OCI-M1 (cell line): ENCODE measurements at places on chromosomes 16 and 17.
A peak's percentile ranks its signal among the peaks of the same experiment; 100 is the strongest.

DNA sequence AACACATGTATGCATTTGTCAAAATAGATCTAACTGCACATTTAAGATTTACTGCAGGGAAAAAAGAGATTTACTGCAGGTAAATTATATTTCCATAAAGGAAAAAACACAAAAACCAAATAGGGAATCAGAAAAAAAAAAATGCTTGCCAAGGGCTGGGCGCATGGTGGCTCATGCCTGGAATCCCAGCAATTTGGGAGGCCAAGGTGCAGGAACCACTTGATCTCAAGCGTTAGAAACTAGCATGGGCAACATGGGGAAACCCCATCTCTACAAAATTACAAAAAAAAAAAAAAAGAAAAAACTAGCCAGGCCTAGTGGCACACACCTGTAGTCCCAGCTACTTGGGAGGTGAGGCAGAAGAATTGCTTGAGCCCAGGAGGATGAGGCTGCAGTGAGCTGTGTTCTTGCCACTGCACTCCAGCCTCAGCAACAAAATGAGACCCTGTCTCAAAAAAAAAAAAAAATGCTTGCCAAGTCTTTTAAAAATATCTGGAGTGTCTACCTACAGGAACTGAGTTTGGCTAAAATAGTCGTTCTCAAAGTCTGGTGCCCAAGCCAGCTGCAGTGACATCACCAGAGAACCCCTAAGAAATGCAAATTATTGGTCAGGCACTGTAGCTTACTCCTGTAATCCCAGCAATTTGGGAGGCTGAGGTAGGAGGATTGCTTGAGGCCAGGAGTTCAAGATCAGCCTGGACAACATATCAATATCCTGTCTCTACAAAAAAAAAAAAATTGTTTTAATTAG lies 17.5 kb downstream of the TRIM25 start:
- DNase-seq, result no peak

GRCh38 chr16:64679976-64680690 lies 441.7 kb downstream of the CDH11 start:
- no peak for DNase-seq

DNA sequence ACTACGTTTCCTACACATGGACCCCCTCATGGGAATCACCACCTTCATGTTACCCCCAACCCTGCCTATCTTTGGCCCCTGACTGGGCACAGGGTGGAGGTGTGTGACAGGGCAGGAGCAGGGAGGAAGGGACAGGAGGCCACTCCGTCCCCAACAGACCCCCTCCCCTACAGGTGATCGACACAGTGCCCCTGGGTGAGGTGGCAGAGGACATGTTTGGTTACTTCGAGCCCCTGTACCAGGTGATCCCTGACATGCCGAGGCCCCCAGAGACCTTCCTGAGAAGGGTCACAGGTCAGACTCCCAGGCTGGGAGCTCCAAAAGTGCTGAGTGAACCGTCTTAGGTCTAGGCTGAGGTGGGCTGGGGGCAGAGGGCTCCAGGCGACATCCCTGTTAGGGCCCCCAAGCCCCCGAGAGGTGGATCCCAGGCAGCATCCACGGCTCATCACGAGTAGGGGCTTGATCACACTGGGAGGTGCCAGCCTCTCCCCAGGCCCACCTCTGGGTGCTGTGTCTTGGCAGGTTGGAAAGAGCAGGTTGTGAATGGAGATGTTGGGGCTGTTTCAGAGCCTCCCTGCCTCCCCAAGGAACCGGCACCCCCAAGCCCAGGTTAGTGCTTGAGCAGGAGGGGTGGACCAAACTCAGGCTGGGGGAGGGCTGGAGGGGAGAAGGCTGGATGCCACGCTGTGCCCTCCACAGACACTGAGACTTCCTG lies 1.5 kb downstream of the ACBD4 start:
- no peak for DNase-seq

- peak; percentile 58 for DNase-seq
These were observed 17.2 kb downstream of the PRKCB start for GRCh38 chr16:23852794-23853562.

DNA sequence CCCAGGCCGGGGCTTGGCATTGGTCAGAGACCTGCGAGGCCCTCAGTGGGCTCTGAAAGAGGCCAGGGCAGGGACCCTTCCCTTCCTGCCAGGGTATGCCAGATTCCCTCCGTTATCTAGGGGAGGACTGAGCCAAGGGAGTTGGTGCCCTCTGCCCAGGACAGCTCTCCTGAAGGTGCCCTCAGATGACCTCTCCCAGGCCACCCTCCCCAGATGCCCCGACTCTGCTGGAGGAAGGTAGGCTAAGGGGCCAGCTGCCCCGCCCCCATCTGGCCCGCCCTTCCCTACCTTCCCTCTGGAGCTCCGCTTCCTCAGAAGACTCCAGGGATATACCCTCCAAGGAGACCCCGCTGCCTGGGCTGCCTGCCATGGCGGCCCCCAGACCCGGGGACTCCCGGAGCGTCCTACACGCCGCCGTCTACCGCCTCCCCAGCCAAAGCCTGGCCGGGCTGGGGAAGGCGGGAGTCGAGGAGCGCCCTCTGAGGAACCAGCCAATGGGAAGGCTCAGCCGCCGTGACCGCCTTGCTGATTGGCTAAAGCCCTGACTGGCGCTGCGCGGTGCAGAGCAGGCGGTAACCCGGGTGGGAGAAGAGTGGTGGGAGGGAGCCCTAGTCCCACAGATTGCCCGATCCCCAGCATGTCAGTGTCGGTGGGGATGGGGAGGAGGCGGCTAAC lies 7.0 kb downstream of the MPP2 start:
- DNase-seq, result peak; percentile 89

- no peak for DNase-seq
These were observed 38.4 kb downstream of the TOM1L2 start for GRCh38 chr17:17933775-17934174.

GRCh38 chr17:73304971-73305812 lies 6.6 kb downstream of the CDC42EP4 start:
- peak; percentile 81 for DNase-seq

DNA sequence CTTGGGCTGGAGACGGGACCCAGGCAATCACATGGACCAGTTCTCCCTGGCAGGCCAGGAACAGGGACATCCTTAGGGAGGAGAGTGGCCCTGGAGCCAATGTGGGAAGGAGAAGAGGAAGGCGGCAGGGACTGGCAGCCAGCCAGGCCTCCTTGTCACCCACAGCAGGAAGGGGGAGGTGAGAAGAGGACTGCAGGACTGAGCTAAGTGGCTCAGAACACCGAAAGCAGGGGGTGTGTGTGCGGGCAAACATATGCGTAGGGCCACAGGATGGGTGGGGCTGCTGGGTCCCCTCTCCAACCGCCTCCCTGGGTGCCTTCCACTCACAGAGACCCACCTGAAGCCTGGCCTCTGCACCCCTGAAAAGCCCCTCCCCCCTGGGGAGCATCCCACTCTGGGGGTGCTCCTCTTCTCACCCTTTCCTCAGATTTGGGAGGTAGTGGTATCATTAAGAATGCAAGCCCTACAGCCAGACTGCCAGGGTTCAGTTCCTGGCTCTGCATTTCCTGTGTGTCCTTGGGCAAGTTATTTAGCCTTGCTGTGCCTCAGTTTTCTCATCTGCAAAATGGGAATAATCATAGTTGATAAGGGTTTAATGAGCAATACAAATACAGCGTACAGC lies 8.1 kb downstream of the PNMT start:
- DNase-seq, result peak; percentile 37

DNA sequence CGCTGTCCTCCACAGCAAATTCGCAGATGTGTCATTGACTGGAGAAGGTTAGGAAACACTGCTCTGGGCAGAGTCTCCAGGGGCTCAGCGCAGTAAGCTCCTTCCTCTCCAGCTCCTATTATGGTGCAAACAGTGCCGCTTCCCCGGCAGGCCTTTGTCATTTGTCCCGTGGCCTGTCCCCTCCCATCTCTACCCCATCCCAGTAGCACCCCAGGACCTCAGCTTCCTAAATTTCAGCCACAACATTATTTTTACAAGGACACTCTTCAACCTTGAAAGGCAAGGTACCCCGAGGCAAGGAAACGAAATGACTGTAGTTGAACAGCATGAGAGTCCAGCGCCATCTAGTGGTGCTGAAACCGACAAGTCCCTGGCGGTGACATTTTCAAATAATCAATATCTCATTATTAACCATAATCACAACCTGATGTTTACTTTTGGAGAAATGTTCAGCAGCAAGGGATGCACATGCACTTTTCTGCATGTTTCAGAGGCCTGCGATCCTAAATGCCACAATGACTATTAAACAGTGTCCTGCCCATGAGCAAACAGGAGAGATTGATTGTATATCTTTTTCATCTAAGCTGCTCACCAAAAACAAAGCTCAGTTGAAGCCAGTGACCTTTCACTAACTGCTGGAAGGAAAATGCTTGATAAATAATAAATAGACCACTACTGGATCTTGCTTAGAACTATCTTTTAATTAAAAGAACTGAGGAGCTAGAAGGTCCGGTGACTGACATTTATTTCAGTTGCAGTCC lies 16.5 kb downstream of the MRPS23 start:
- peak; percentile 80 for DNase-seq

GRCh38 chr16:81266680-81267095 lies 28.2 kb downstream of the BCO1 start:
- peak; percentile 13 for DNase-seq

DNA sequence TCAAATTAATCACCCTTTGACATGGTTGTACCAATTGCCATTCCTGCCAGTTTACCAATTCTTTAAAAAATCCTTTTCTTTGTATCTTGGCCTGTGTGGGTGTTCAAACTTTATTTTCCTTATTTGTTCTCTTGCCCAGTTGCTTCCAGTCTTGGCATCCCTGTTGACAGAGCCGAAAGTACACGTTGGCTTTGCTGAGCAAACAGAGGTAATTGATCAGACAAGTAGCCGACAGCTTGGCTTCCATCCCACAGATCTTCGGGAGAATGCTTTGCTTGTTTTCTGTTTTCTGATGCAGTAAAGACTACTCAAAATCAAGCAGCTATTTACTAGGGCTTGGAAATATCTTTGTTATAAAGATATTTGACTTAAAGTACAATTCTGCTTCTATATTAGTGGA lies 506.8 kb upstream of the SALL1 start:
- DNase-seq, result no peak

- peak; percentile 78 for DNase-seq
These were observed at the start of the genes ARSG and SLC16A6 for GRCh38 chr17:68290955-68291835. ARSG (plus strand) TSS chr17:68291495; CDS start chr17:68307494, 15,999 bp downstream. SLC16A6 (minus strand) TSS chr17:68291127; CDS start chr17:68278320, 12,807 bp downstream.

DNA sequence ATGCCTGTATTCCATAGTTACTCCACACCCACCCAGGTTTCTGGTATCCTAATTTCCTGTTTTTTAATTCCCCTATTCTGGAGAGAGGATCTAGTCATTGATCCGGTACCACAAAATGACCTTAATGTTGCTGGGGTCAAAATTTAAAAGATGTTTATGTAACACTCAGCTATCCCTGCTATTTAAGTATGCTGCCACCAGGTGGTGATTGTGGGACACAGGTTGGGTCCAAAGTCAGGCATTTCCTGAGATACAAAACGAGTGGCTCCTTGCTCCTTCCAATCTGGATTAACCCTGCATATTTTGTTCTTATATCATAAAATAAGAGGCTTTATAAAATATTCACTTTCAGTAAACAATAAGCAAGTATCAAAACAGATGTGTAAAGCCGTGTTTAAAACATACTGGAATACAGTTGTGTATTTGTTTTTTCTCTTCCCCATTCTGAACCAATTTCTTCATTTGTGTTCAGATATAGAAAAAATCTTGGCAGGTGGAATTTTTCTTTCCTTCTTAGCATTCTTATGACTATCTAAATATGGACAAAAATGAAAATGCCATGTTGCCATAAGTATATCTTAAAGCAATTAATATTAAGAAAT lies 16.3 kb downstream of the HS3ST4 start:
- DNase-seq, result peak; percentile 37

DNA sequence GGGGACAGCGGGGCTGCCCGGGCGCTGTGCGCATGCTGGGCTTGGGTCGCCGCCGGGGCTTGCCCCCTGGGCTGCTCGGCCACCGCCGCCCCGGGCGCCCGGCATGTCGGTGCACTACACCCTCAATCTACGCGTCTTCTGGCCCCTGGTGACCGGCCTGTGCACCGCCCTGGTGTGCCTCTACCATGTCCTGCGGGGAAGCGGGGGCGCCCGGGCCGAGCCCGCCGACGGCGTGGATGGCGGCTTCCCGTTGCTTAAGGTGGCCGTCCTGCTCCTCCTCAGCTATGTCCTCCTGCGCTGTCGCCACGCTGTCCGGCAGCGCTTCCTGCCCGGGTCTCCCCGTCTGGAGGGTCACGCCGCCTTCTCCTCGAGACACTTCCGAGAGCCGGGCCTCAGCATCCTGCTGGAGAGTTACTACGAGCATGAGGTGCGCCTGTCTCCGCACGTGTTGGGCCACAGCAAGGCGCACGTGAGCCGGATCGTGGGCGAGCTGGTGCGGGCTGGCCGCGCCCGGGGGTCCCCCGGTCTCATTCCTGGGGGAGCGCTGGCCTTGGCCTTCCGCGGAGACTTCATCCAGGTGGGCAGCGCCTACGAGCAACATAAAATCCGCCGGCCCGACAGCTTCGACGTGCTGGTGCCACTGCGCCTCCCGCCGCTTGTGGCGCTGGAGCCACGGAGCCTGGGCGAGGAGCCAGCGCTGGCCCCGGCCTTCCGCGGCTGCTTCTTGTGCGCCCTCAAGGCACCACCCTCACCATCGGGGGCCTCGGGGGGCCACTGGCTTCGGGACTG lies 789 bp downstream of the ITPRIPL2 start:
- no peak for DNase-seq

- no peak for DNase-seq
These were observed 4.5 kb downstream of the TTYH2 start for GRCh38 chr17:74217888-74218287.

DNA sequence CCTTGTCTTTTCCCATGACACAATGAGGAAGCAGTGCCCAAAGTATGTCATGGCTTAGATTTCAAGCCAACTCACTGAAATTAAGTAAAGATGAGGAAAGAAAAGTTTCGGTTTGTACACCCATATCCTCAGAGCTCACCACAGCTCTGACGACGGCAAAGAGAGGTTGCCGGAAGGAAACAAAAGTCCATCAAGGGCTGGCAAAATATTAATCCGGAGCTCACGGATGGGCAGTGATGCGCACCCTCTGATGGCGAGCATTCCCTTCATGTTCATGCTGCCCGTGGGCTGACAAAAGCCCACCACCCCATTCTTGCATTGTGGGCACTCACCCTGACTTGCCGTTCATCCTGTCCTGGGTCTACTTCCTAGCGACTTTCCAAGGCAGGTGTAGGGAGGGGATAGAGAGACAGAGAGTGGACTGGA lies 103.1 kb downstream of the SOX9 start:
- no peak for DNase-seq

GRCh38 chr16:68046106-68046505 lies 23.0 kb downstream of the DUS2 start:
- DNase-seq, result no peak

- no peak for DNase-seq
These were observed 4.0 kb downstream of the SRCIN1 start for GRCh38 chr17:38601539-38602351.

DNA sequence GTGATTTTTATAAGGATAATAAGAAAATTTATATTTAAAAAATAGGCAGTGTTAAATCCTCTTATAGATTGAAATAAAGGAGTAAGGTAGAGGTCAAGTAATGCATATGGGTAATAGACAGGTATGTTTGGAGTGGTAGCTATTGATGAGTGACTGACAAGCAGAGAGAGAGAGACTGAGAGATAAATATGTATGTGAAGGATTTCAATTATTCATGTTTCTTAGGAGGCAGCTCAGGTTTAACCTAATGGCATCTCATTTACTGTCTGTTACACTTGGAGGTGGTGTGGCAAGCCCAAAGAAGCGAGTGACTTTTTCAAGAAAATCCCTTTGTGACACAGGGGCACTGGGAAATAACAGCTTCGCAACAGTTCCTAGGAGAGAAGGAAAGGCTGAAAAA lies 120.2 kb downstream of the KIF2B start:
- no peak for DNase-seq

GRCh38 chr16:57366544-57367040 lies 5.7 kb upstream of the CX3CL1 start:
- DNase-seq, result peak; percentile 45
